ENCODE measurements at places on chromosomes 16 and 17.

GRCh38 chr17:12726131-12726530 is 60.4 kb downstream of the MYOCD start:
- DNase-seq = no peak

DNA sequence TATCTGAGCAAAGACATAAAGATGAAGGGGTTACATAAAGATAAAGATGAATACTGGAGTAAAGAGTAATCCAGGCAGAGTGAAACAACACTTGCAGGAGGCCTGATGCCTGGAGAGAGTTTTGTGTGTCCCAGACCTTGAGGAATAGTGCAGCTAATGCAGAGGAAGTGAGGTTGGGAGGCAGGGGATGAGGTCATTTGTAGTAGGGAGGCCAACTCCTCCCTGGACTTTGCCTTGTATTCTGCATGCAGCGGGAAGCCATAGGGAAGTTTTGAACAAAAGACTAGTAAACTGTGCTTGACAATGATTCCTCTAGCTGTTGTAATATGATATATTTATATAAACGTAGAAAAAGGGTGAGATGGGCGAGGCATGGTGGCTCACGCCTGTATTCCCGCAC is 356.6 kb downstream of the KCNJ2 start:
- no peak for DNase-seq

DNA sequence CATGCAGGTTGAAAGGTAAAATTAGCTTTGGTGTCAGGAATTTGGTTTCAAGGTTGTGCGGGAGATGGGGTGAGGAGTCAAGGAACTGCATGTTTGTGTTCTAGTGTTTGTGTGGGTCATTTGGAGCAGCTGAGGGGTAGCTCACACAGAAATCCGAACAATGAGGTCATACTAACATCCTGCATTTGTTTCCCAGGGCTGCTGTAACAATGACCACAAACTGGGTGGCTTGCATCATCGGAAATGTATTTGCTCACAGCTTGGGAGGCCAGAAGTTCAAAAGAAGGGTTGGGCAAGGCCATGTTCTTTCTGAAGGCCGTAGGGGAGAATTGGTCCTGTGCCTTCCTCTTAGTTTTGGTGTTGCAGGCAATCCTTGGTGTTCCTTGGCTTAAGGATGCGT is 287.4 kb downstream of the HAPSTR1 start:
- no peak for DNase-seq

GRCh38 chr16:6375465-6376075 is 957.1 kb upstream of the RBFOX1 start:
- no peak for DNase-seq

DNA sequence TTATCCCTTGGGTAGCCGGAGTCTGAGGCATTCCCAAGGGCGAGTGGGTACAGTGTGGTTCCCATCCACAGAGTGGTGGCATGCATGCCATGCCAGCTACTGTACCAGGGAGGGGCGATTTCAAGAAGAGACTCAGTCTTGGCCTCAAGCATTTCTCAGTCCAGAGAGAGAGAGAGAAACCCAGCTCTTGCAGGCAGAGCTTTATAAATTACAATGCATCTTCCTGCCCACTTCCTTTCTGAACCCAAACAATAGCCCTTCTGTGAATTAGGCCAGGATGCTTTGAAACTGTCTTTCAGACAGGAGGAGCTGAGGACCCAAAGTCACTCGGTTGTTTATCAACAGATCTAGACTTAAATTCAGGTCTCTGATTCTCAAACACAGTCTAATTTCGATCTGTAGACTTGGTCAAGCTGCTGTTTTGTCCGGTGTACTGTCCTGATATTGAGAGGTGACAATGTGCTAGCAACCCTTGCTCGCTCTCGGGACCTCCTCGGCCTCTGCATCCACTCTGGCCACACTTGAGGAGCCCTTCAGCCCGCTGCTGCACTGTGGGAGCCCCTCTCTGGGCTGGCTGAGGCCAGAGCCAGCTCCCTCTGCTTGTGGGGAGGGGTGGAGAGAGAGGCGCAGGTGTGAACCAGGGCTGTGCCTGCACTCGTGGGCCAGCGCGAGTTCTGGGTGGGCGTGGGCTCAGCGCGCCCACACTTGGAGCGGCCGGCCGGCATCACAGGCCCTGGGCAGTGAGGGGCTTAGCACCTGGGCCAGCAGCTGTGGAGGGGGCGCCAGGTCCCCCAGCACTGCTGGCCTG is 408.0 kb downstream of the UTP18 start:
- no peak for DNase-seq

DNA sequence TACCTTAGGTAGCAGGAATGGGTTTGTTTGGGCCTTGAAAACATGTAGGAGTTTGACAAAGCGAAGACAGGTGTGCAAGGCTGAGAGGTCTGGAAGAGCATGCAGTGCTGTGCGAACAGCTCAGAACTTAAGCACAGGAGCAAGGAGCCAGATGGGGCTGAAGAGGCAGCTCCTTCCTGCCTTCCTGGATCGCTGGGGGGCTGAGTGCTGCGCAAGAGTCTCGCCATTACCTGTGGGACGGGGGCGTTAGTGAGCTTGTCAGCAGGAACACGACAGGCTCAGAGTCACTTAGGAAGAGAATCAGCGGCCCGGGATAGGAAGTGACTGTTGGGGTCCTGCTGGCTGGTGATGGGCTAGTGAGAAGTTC is 464 bp upstream of the MRM1 start:
- no peak for DNase-seq

- DNase-seq = peak; percentile 69
Measured at GRCh38 chr16:87725596-87726235, 40.1 kb downstream of the KLHDC4 start.

DNA sequence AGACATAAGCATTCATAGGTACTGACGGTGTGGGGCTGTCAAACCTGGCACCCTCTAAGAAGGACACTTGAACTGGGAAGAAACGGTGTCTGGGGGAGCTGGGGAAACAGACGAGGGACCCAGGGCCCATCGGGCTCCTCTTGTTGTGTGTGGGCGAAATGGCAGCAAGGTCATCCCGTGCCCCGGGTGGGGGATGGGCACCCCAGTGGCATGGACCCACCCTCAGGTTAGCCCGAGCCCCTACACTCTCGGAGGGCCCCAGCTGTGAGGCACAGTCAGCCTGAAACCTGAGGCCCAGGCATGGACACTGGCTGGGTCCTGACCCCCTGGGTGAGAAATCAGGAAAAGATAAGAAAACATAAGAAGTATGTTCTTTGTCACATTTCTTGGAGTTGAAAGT is 57.1 kb downstream of the MYO18A start:
- no peak for DNase-seq

- DNase-seq = peak; percentile 81
Measured at GRCh38 chr16:23678430-23679273, at the start of gene PLK1. TSS of gene PLK1 (plus strand) at chr16:23678889. CDS start at chr16:23678933, 44 bp downstream.

- DNase-seq = no peak
Measured at GRCh38 chr17:74351552-74352210, 10.0 kb downstream of the BTBD17 start.

- DNase-seq = no peak
Measured at GRCh38 chr16:69274699-69275235, 36.4 kb upstream of the VPS4A start.

DNA sequence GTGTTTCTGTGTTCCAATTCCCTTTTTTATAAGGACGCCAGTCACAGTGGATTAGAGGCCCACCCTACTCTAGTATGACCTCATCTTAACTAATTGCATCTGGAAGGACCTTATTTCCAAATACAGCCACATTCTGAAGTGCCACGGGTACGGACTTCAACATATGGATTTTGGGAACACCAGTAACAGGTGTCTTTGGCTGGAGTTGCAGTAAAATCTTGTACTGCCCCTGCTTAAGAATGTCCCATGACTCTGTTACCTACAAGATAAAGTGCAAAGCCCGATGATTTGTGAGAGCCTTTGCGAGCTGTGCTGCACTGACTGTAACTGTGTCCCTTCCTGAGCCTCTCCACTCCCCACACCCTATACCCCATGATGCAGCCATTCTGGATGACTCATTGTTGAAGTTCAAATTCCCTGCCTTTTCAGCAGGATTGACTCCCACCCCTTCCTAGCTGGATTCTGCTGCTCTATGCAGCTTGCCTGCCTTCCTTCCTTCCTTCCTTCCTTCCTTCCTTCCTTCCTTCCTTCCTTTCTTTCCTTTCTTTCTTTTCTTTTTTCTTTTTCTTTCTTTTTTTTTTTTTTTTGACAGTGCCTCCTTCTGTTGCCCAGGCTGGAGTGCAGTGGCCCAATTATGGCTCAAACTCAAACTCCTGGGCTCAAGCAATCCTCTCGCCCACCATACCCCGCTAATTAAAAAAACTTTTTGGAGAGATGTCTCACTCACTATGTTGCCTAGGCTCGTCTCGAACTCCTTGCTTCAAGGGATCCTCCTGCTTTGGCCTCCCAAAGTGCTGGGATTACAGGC is 2.1 kb downstream of the HCRT start:
- peak; percentile 16 for DNase-seq

DNA sequence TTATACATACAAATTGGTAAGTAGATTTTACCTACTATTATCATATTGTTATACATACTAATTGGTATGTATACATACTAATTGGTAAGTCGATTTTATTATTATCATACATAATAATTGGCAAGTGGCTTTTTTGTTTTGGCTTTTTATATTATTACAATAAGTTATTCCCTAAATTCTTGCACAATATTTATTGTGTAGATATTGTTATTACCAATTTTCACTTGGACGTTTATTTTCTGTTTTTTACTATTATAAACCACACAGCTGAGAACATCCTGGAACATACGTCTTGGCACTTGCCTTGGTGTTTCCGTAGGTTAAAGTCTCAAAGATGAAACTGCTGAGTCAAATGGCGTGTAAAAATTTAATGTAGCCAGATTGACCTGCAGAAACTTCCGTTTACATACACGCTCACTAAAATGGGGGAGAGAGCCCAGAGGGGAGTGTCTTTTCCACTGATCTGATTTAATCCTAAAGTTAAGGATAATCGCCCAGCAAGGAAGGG is 18.9 kb downstream of the GNGT2 start:
- no peak for DNase-seq

- no peak for DNase-seq
Measured at GRCh38 chr17:16495980-16496819, 4.2 kb upstream of the LRRC75A start.

DNA sequence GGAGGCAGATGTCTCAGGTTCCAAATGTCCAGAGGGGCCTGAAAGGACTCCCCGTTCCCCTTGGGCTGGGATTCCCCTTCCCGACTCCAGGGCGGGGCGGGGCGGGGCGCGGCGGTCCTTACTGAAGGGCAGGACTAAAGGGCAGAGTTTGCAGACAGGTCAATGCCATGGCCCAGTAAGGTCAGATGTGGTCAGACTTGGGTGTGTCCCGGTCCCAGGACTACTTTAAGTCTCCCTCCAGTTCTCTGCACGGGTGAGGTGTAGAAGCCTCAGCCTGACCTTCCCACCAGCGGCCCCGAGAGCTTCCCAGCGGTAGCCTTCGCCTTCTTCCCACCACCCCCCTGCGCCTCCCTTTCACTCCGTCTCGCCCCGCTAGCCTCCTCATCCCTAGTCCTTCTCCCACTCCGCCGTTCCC is 532 bp downstream of the KDM6B start:
- DNase-seq = no peak

GRCh38 chr17:6138761-6139446 is 68.7 kb downstream of the WSCD1 start:
- no peak for DNase-seq

DNA sequence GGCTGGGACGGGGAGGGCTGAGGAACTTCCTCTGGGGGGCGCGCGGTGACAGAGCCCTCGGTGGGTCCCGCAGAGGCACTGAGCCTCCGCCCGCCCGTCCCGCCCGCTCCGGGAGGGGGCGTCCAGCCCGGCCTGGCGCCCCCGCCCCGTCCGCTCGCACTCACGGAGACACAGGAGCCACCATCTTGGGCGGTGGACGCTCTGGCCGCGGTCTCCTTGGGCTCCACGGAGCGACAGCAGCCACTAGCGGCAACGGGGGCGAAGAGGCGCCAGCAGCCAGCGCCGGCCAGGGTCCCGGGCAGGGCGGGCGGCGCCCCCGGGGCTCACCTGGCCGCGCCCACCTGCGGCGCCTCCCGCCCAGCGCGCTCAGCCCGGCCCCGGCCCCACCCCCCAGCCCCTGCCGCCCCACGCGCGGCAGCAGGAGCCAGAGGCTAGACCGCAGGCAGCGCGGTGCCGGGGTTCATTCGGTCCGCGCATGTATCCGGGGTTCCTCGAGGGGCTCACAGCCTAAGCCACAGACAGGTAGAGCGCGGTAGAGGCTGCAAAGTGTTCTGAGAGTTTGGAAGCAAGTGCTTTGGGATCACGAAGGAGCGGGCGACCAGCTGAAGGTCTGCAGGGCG is at the start of gene C17orf113:
TSS of gene C17orf113 (minus strand) at position 209 of the 620 bp plus-strand sequence. CDS start 7,225 bp downstream, outside the sequence.
- peak; percentile 34 for DNase-seq

GRCh38 chr17:33567223-33567622 is 274.1 kb upstream of the ASIC2 start:
- DNase-seq = no peak

DNA sequence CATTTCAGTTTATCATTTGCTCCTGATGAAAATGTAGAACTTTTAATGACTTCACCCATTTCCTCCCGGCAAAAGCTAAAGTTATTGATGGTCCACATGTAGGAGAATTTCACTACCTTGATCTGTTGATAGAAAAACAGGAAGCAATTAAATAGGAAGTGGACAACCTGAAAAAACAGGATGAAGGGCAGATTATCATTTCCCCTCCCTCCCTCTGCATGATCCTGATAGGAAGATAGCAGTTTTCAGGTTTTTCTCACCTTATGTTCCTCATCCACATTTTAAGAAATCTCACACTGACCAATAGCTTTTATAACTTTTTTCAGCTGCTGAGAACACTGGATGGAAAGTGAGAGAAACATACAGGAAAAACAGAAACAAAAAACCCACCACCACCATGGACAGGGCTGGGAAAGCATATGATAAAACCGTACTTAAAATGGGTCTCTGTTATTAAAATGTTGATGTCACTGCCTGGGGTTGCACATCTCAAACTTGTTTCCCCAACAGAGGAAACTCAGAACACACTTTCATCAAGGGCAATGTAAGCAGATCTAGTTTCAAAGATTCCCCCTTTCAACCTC is 46.4 kb downstream of the NXPH3 start:
- DNase-seq = no peak

DNA sequence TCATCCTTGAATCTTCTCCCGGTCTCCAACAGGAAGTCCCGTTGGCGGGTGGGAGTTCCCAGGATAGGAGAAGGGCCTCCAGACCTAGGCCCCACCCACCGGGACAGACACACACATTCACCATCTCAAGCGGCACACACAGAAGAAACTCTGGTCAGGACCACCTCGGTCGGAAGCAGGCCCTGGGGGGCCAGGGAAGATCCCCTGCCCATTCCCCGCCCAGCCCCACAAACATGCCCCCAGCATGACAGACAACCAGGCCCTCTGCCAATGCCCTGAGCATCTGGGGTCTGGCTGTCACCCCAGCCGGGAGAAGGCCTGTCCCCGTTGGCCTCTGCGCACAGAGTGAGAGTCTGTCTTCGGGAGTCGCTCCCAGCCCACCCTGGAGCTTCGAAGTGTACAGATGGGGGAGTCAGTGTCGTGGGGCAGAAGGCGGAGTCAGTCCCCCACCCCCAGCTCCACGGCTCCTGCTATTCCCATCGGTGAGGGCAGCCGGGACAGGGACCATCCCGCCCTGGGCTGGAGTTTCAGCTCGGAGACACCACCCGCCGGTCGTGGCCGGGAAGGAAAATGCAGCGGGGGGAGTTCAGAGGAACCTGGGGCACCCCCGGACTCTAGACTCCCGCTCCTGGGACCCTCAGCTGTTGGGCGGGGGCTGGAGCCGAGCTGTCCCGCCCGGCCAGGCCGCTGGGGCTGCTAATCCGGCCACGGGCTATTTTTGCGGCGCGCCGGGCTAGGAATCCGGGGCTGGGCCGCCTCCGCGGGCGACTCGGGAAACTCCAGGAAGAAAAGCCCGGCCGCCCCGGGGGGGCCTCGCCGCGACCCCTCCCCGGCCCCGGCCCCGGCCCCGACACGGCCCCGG is 660 bp downstream of the RHBDF1 start:
- peak; percentile 73 for DNase-seq
